Stimulated activated CD8-positive, alpha-beta memory T cell treated with anti-CD3 and anti-CD28 coated beads, Interleukin-15, amount 100 ng/mL, for 4 hours (primary cell): ENCODE measurements at places on chromosomes 3 and 15.

GRCh38 chr15:47934342-47934741, 186.4 kb upstream of the SLC24A5 start:
- no peak for DNase-seq

GRCh38 chr3:64251019-64251418, 25.8 kb upstream of the PRICKLE2 start:
- no peak for DNase-seq

DNA sequence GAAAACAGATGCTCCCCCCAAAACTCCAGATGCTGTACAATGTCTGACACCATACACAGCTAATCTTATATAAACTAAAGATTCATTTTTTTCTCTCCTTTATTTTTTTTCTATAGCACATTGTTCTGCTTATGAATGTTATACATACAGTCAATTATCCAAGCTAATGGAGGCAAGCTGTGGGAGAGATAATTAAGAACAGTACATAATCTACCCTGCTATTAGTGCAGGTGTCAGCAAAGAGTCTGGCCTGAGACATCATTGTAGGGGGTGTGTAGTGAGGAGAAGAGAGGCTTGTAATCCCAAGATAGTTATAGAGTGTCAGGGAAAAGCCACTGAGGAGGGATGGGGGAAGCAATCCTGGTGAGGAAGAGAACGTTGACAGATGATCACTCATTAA, 25.4 kb upstream of the CHMP2B start:
- no peak for DNase-seq

DNA sequence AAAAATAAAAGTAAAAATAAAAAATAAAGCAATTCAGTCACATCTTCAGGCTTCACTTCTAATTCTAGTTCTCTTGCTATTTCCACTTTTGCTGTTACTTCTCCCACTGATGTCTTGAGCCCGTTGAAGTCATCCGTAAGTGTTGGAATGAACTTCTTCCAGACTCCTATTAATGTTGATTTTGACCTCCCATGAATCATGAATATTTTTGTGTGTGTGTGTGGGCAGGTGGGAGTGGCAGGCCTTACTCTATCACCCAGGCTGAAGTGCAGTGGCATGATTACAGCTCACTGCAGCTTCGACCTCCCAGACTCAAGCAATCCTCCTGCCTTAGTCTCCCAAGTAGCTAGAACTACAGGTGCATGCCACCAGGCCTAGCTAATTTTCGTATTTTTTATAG, 10.7 kb downstream of the USP4 start:
- no peak for DNase-seq

GRCh38 chr3:73633916-73634344, 9.2 kb upstream of the PDZRN3 start:
- no peak for DNase-seq

- no peak for DNase-seq
Observed at GRCh38 chr15:65773386-65774111, 18.5 kb downstream of the DENND4A start.
